DMS153 (cell line): ENCODE measurements at places on chromosomes 6 and 20.

GRCh38 chr20:46833360-46833759 lies 61.3 kb upstream of the EYA2 start:
- no peak for DNase-seq

DNA sequence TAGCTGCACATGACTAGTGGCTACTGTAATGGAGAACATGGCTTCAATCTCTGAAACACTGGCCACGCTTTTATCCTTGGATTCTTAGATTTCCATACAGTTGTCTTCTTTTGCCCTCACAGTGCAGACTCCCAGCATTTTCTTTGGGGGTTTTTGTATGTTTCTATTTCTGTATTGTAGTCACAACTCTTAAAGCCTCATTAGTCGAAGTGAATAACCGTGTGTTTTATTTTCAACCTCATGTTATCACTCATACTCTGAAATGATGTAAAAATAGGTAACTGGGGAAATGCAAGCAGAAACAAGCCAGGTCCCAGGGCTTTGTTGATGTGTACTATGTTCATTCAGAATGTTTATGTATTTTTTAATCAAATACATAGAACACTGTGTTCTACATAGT lies 162.9 kb downstream of the JARID2 start:
- DNase-seq = no peak

GRCh38 chr20:23000232-23000947 lies 34.7 kb upstream of the SSTR4 start:
- DNase-seq = no peak

- no peak for DNase-seq
These were observed 132.4 kb downstream of the CDH26 start for GRCh38 chr20:60090631-60091030.

DNA sequence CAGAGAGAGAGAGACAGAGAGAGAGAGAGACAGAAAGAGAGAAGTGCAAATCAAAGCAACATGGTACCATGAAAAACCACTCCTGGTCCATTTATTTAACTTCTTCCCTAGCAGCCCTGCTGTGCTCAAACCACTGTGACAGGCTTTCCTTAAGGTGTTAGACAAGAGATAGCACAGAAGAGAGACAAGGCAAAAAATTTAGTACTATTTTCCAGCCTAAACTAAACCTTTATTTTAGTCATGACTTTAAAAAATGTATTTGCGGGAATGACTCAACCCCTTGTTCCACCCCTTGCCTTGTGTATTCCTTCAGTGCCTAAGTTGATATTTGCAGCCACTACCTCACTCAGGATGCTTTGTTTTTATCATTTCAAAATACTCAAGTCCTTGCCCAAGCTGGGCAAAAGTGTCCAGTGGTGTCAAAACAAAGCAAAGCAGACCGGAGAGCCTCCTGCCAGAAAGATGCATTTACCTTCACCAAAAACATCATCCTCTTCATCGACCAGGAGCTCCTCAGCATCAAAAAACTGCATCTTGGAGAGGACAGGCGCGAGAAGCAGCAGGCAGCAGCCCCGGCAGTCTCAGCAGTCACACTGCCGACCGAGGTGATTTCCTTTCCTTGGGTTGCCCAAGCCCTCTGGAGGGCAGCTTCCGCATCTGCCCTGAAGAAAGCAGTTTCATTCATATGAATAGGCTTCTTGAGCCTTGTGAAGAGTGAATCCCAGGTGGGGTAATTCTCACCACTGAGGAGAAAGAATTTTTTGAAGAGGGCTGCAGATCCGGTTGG lies at the start of gene RIPOR2:
RIPOR2 (minus strand) TSS at position 595 of the 787 bp plus-strand sequence; CDS start at position 533, 62 bp downstream.
- no peak for DNase-seq
